ENCODE measurements at places on chromosomes 6 and 20.

- no peak for DNase-seq
Measured at GRCh38 chr6:48977573-48977972, 485.5 kb downstream of the MMUT start.

DNA sequence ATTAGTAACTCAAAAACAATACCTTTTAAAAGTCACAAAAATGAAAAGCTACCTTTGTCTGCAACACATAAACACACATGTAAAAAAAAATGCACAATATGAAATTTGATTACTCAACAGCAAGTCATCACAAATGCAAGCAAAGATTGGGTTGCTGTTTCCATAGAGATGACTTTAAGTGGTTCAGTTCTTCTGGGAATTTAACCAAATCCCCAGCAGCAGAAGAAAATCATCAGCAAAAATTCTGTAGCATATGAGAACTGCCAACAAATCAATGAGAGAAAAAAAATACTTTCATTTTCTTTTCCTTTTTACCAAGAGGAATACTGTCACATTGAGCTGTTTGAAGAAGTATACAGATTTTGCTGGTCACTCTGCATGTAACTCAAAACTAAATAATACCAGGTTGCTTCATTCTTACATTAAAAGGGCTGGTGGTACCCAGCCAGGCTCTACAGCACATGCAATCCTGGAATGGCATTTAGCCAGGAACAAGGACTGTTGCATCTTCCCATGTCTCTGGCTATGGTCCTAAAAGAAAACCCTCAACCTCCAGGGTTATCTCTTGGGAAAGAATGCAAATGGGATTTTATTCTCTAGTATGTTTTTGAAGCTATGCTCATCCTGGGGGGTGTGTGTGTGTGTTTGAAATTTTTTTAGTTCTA is 158.3 kb downstream of the OPRM1 start:
- no peak for DNase-seq

DNA sequence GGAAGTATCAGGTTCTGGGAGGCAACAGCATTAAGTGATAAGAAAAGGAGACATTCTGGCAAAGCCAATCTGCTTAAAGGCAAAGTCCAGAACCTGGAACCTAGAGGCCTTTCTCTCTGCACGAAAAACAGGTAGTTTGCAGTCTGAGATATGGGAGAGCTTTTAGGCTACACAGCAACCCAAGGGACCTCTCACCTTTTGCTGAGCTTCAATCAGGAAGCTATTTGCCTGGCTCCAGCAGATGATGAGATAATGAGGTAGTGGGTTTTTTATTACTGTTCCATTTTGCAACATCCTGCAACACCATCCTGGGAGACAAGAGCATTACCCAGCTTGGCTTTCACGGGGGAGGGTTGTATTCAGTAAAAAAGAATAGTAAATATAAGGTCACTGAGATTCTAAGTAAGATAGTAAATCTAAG is 143.1 kb downstream of the ADGRG6 start:
- no peak for DNase-seq

DNA sequence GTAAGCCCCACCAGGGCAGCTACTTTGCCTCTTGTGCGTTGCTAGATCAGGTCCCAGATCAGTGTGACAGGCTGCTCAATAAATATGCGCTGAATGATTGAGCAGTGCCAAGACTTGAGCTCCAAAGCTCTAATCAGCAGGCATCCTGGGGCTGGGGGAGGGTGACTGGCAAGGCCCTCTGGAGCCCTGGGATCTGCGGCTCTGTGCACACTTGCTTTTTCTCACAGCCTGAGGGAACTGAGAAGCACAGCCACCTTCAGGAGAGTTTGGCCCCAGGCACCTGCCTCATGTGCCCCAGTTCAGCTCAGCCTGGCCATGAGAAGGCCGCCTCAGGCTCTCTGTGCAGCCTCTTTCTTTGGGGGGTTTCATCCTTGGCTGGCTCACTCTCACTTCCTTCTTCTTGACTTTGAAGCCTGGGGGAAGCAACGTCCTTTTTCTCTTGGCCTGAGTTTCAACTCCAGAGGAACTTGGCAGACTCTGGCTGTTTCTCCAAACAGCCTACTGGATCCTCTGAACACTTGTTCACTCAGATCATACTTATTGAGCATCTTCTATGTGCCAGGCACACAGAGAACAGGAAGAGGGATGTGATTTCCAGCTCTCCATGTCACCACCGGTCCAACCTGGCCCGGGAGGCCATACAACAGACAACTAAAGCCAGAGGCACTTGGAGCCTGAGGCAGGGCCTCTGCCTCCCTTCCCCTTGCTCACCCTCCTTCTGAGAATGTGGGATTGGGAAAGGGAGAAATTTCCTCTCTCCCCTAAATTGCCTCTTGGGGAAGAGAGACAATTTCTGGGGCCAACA is 114.0 kb downstream of the VEGFA start:
- peak; percentile 35 for DNase-seq

DNA sequence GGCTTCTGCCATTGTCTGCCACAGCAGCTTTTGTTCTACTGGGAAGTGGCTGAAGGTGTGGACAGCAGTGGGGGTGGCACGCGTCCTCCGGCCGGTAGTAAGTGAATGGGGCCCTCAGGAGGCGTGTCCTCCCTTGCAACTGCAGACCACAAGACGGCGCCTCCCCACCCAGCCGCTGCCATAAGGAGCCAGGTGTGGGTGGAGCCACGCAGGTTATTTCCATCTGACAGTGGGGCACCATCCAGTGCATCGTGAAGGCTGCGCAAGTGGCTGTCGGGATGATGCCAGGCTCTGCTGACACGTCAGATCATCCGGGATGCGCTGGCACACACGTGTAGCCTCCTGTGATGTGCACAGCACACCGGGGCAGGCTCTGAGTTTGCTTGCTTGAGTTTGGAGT is 379.7 kb downstream of the CDH4 start:
- no peak for DNase-seq

GRCh38 chr20:45100563-45101245 is at the start of gene KCNS1:
Gene KCNS1, minus strand, starts transcription at chr20:45101127. Its CDS starts 1,891 bp downstream, at chr20:45099236.
- DNase-seq = peak; percentile 4

DNA sequence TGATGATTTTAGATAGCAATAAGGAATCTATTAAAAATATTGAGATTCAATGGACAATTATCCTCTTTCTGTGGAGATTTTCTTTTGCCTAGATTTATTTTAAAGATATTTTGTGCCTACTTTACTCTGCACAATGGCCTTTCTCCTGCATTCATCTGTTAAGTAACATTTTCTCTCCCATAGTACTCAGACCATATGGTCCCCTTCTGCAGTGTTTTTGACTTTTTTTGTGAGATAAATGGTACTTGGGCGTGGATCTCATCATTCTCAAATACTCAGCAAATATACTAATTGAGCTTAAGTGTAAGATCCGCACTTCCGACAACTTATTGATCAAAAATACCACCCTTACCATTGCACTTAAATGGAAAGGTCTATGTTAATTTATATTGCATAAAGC is 55.8 kb downstream of the PHACTR1 start:
- no peak for DNase-seq

DNA sequence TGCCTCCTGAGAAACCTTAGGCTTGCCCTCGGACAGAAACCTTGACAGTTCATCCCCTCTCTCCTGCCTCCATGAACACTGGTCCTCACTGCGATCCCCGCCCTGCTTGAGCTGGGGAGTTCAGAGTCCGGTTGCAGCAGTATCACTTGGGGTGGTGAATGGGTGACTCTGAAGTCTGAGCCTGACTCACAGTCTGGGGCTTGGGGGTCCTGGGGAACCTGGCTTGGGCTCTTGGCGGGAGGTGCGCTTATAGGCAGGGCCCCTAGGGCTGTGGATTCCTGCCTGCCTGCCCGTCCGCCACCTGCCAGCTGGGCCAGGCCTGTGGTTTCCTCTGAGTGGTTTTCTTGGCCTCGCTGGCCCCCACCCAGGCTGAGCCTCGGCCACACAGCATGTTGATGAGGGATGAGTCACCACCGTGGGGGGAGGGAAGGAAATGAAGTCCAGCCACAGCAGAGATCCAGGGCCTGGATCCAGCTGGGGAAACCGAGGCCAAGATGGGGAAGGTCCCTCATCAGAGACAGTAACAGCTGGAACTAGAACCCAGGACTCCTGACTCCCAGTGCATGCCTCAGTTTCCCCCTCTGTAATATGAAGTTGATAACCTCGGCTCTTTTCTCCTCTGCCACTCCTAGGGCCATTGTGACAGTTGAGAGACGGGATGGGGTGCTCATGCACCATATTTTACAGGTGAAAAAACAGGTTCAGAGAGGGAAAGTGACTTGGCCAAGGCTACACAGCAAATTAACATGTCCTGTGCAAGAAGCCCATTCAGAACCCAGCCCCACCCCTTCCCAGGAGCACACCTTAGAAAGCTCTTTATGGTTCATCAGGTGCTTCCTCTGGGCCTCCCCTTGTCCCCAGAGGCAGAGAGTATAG is 9.2 kb downstream of the FOXS1 start:
- peak; percentile 20 for DNase-seq

DNA sequence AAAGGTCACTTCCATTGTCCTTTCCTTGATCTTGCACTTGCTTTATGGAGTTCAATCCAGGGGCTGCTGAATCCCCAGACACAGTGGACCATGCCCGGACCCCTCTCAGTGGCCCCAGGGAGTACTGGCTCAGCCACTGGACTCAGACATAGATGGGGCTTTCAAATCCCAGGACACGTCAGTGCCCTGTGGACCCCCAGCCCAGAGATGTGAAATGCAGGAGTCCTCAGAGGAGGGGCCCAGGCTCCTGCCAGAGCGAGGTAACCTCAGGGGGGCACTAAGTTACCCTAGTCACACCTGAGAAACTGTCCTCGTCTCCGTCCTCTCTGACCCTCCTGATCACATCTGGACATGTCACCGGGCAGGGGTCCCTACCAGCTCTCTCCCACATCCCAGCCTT is 18.7 kb upstream of the APMAP start:
- DNase-seq = no peak

DNA sequence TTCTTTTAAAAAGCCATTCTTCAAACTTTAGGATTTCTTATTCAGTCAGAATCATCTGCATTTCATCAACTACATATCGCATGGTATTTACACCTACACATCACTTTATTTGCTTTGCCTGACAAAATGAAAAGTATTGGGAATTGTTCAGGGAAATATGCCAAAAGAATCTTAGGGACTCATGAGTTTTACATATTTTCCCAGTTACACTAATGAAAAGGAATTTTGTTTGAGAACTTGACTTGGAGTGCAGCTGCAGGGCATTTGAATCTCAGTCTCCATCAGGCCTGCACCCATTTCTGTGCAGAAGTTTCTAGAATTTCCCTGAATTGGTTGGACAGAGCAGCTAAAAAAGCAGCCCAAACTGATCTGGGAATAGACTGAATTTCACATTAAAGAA is 65.3 kb downstream of the MTHFD1L start:
- DNase-seq = no peak

DNA sequence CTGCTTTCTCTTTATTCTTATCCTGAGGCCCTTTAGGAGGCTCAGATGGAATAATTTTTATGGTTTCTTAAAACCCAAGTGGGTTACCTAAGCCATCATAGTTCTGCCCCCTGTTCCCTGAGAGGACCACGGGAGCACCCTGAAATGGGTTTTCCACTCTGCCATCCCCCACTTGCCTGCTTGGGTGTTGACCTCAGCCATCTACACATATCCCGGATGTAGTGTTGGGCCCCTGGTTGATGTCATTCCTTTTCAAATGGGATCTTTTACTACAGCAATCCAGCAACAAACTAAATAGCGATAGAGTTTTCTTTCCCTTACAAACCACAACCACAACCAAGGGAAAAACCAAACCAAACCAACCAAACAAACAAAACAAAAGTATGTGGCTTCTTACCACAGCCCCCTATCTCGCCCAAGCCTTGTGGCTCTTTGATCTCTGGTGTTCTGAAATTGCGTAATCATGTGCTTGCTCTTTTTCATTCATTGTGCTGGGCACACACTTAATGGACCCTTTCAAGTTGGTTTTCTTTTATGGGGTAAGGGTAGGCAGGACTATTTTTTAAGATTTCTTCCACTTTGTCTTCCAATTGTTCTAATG is 154.9 kb downstream of the ESR1 start:
- no peak for DNase-seq

DNA sequence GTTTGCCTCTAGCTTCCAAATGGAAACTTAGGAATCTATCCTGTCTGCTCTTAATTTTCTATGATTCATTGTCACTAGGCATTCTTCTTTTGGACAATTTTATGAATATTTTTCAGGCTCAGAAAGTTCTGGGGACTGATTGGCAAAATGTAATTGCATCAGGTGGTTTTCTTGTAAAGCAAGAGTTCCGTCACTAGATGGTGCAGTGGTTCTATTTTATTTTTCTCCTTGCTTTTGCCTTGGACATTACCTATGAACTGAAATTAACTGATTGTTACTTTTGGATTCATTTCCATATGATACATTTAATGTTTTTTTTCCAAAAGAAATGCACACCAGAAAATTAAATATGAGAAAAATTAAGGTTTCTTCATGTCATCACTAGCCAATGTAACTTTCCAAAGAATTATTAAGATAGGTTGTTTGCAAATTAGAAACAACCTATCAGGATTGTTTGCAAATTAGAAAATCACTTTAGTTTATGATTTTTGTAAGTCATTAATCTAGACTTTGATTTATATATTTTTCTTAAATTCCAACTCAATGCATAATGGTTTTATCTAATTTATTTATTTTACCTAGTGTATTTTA is 48.0 kb downstream of the TMEM170B start:
- DNase-seq = peak; percentile 55

DNA sequence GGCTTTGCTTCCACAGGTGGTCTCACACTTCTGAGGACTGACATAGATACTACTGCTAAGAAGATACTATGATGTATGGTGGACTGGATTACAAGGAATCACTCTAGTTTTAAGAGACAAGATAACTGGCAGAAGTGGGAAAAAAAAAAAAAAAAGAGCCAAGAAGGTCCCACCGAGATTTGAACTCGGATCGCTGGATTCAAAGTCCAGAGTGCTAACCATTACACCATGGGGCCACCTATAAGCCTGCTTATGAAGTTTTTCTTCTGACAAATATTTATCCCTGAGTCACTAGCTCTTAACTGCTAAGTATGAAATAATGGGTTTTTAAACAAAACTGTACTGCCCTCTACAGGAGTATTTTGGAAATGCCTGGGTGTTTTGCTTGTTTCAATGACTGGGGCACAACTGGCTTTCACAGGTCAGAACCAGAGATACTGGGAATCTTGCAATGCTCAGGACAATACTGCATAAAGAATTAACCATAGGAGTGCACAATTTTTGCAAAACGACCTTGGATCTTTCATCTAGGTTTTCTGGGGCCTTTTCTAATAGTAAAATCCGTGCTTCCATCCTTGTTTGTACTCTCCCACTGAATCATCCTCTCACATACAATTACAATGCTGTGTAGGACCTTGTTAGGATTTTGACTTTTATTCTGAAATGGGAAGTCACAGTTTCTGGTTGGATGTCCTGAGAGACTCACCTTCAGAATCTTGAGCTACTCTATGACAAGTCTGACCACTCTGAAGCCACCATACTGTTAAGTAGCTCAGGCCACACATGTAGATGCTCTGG is 116.3 kb downstream of the OR2B2 start:
- peak; percentile 89 for DNase-seq
